ENCODE measurements at places on chromosomes 11 and 22.

- no peak for DNase-seq
Measured at GRCh38 chr11:104984808-104985207, 16.4 kb upstream of the CASP4 start.

DNA sequence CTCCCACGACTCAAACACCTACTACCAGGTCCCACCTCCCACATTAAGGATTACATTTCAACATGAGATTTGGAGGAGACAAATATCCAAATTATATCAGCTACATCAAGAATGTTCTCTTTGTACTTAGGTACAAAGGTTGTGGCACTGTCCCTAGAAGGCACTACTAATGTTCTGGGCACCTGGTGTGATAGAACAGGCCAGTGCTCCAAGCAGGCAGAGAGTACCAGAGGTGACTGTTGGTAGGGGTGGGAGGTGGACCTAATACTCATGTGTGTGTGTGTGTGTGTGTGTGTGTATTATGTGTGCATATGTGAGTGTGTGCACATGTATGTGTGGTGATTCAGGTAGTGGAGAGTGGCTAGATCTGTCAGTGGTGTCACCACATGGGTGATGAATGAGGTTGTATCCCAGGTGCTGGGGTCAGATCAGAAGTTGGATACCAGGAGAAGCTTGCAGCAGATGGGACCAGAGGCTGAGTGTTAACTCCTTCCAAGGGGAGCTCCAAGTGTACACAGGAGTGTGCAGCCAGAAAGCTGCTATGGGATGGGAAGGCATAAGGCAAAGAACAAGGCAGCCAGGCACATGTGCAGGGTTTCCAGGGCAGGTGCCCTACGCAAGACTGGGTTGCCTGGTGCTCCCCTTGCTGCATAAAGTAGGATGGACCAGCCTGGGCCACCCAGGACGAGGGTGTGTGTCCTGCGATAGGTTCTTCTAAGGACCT, 17.7 kb upstream of the NNMT start:
- no peak for DNase-seq

GRCh38 chr11:21615955-21616371, 576.9 kb upstream of the ANO5 start:
- no peak for DNase-seq

GRCh38 chr22:43642319-43643206, 169.5 kb downstream of the EFCAB6 start:
- DNase-seq: no peak

GRCh38 chr11:94730153-94730552, 38.0 kb upstream of the AMOTL1 start:
- DNase-seq: no peak

DNA sequence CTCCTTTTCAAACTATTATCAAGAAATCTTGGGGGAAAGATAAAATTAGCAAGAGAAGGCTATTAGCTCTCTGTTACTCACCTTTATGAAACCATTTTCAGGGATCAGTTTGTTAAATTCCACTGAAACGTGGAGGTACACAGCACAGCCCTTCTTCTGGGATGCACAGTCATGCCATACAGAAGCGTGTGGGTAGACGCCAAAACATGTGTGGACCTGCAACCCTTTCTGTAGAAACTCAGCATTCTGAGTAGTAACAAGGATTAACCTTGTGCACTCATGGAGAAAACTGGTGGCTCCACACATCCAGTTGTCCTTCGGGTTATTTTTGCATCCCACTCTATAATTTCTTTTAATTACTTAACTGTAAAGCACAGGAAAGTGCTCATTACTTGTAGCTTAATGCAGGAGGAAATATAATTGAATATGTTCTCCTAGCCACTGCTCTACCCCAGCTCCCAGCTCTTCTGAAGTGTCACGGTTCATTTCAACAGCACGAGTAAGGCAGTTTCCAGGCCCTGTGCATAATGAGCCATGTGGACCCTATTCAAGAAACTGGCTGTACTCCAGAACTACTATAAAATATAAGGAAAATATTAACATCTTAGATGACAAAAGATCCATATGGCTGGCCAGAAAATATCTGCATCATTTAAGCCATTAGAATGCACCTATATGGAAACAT, 26.1 kb downstream of the BDNF start:
- DNase-seq: no peak

DNA sequence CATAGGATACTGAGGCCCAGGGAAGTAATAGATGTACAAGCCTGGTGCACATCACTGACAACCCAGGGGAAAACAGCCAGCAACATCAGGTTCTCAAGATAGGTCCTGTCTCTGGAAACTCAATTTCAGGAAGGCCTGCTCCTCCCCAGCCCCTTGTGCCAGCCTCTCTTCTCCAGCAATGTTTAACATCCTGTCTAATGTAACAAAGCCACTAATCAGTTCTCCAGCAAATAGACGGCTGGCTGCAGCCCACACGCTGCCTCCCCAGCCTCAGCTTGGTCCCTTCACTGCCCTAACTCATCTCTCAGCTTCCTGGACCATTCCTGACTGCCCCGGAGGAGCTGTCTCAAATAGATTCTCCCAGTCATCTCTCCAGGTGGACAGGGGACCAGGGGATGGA, 37.8 kb downstream of the RPL27A start:
- no peak for DNase-seq

- no peak for DNase-seq
Measured at GRCh38 chr11:88188251-88188931, 13.1 kb upstream of the RAB38 start.

DNA sequence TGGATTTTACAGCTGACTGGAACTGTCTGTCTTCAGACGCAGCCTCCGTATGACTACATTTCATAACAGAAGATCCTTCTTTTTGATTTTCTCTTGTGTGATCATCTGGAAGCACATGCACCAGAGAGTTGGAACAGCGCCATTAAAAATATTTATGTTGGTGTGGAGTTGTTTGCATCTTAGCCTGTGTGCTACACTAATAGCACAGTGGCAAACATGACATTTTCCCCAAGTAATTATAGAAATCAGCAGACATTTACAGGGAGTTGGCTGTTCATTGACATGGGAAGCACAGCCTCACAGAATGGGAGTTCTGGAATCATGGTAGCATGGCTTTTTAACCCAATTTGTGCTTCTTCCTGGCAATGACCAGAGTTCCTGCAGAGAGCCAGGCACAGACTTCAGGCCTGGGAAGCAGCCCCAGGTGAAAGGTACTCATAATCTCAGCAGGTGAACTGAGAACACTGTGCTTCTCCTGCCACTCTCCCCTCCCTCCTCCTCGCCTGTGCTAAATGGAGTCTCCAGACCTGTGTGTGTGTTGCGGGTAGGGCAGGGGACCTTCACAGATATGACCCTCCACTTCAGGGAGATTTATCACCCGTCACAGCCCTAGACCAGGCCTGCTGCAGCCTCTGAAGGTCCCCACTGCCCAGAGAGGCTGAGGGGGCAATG, 82.8 kb upstream of the PLET1 start:
- no peak for DNase-seq

DNA sequence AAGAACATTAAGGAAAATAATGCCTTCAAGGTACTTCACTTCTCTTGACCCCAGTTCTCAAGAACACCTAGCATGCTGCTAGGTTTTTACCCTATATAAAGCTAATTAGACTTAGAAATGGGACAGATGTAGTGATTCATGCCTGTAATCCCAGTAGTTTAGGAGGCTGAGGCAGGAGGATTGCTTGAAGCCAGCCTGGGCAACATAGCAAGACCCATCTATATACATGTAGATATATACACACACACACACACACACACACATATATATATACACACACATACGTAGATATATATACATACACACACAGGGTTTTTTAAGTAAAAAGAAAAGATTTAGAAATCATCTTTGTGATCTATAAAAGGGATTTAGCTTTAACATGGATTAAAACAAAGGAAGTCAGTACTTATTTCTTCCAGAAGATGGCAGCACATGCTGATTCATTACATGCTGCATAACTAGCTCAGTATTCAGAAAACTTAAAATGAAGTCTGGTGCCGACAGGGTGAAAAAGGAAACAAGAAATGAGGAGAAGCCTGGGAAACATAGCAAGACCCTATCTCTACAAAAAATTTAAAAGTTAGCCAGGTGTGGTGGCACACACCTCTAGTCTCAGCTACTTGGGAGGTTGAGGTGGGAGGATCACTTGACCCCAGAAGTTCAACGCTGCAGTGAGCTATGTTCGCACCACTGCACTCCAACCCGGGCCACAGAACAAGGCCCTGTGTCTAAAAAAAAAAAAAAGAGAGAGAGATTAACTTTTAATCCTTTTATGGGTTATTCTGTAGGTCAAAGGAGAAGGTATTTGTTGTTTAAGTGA, 28.5 kb upstream of the RBX1 start:
- peak; percentile 79 for DNase-seq

DNA sequence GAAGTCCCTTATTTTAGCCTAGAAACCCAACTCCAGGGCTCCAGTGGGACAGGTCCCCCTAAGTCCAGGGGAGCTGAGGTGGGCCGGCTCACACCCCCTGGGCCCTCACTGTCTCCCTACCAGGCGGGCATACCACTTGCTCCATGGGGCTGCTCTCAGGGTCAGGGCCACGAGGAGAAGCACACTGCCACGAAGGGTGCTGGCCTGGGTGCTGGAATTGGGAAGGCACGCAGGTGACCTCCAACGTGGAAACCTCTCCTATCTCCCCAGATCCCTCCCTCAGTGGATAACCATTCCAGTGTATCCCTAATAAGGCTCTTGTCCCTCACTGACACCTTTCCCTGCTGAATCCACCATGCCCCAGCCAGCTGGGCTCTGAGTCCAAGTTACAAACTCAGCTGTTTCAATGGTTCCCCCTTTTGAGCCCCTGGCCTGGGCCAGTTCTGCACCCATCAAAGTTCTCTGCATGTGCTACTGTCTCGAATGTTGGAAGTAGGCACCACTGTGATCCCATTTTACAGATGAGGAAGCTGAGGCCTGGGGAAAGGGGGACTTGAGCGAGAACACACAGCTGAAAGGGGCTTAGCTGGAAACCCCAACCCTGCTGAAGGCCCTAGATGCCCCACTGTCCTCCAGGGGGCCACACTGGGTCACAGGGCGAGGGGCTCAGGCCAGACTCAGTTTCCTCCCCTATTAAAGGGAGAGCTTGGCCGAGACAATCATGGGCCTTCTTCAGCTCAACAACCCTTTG, 1.5 kb downstream of the SHISAL1 start:
- no peak for DNase-seq

GRCh38 chr11:118845369-118845768, 38.3 kb upstream of the CXCR5 start:
- no peak for DNase-seq

DNA sequence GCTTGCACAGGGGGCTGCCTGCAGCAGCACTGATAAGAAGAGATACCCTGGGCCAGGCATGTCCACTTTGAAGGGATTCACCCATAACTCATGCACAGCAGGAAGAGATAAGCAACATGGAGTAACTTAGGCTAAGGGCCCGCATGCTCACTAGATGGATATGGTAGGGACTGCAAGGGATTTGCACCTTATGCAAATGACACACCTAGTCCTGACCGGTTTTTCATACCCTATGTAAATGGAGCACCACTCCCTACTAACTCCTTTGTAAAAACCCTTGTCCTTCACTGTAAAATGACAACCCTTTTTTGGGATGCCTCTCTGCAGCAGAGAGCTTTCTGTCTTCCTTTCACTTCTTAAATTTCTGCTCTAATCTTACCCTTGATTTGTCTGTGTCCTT, 658.9 kb upstream of the CCDC179 start:
- no peak for DNase-seq

GRCh38 chr11:48081151-48082010, 101.0 kb downstream of the PTPRJ start:
- DNase-seq: no peak

GRCh38 chr11:133903875-133904817, 52.6 kb downstream of the IGSF9B start:
- DNase-seq: no peak
